ENCODE measurements at places on chromosomes 6 and 20. TPM values are rescaled to one million over a fixed set of nuclear protein-coding genes. Genes with fewer than 3 reads are reported as not detected.
A peak's percentile ranks its signal among the peaks of the same experiment; 100 is the strongest.

The KHDC1 gene
- total RNA-seq: 2.9 TPM

DNA sequence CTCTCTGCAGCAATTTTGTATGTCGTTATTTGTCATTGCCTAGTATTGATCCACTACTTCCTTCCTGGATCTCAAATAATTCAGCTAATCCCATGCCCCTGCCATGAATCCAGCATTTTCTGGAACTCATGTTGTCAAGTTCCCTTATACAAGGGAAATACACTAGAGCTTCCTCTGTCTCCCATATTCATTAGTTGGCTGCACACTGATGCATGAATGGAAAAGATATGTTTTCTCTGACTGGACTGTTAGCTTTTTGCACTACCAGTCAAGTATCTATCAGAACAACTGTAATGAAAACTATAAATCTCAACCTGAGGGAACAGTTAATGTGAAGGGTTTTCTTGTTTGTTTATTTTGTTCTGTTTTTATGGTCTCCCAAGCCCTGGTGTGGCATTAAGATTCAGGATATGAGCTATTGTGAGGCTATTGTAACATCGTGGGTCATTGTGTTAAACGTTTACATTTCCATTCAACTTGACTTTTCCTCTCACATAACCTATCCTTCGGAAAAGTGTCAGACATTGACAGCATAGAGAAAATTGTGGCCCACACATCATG lies 102.5 kb upstream of the FAM8A1 start:
- peak; percentile 27 for DNase-seq

DNA sequence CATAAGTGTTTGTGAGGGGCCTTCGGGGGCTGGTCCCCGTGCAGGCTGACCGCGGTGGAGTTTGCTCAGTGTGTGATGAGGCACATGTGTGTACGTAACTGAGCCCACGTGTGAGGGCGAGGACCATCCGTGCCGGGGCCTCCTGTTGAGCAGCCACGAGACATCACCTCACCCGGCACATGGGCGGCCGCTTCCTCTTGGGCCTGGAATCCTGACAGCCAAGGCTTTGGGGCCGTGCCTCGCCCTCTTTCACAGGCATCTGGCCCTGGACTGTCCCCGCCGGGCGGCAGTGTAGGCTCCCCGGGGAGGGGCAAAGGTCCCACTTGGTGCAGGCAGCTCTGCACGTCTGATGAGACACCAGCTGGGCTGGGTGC lies 202.3 kb downstream of the DLL1 start:
- DNase-seq: no peak

- peak; percentile 19 for DNase-seq
Observed at GRCh38 chr6:12718015-12718414, 1.4 kb downstream of the PHACTR1 start.

The DLK2 gene
- total RNA-seq: 1.3 TPM

The ULBP1 gene
- total RNA-seq: 0.17 TPM

- DNase-seq: no peak
Observed at GRCh38 chr6:169404828-169405227, 151.2 kb upstream of the THBS2 start.

GRCh38 chr6:138654715-138655634 lies 118.6 kb upstream of the CCDC28A start:
- DNase-seq: peak; percentile 62

The SRSF6 gene
- total RNA-seq: 79.9 TPM

DNA sequence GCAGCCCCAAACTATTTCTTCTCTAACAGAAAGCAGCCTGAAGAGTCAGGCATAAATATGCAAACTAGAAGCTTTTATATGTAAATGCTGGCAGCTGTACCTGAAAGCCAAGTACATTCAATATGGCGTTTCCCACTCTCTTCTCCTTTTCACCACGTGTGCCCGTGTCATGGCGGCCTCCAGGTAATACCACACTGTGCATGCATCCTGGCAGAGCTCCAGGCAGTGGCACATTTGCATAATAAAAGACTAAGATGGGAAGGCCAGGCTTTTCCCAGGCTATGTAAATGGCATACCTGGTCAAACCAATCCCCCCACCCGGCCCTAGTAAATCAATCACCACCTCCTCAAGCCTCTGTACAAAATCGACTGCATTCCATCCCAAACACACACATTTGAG lies 120.6 kb downstream of the MMUT start:
- DNase-seq: no peak

GRCh38 chr6:80528115-80528514 lies 421.6 kb downstream of the BCKDHB start:
- DNase-seq: no peak

DNA sequence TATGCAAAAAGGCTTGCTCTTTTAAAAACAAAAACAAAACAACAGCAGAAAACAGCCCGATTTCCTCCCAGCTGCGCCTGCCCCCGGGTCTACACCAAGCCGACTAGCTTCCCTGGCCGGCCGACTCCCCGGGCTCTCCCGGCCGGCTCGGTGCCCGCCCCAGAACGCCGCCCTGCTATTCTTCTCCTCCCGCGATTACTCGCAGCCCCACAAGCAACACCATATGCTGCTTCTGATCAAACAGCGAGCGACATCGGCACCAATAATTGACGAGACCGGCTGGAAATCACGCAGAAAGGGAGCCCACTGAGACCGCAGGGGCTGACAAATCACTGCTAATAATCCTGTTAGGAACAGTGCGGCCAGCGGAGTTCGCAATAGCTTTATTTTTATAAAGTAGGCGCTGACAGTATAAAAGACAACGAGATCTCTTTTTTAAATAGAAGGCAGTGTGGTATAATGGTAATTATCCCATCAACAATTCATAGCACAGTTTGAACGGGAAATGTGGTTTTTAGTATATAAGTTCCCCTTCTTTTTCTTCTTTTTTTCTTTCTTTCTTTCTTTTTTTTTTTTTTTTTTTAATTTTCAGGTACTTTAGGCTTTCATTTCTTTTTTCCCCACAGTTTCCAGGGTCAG lies 3.3 kb downstream of the SIM1 start:
- no peak for DNase-seq

DNA sequence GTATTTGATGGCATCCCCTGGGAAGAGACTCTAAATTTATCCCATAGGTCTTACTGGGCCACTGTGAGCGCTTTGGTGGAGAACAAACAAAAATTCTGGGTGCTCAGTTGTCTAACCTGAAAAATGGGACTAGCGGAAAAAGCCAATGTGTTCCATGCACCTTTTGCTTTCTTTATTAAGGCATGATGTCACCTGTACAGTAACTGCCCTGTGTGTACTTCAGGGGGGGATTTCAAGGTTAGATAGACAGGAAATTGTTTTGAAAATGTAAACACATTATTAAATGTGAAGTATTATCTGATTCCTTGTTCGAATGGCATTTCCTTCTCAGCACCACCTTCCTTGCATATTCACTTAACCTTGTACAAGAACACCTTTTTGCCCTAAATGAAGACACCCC lies 1.2 kb upstream of the EDN1 start:
- DNase-seq: no peak

GRCh38 chr6:152673236-152673635 lies 24.5 kb upstream of the MYCT1 start:
- DNase-seq: no peak

The MAS1 gene
- not detected for total RNA-seq

The PACRG gene
- not detected for total RNA-seq

The LPIN3 gene
- total RNA-seq: 8.5 TPM

The GABBR1 gene
- 4.3 TPM for total RNA-seq

- DNase-seq: no peak
Observed at GRCh38 chr6:73642530-73642929, 11.3 kb downstream of the SLC17A5 start.

The MAP7 gene
- total RNA-seq: 21.5 TPM

DNA sequence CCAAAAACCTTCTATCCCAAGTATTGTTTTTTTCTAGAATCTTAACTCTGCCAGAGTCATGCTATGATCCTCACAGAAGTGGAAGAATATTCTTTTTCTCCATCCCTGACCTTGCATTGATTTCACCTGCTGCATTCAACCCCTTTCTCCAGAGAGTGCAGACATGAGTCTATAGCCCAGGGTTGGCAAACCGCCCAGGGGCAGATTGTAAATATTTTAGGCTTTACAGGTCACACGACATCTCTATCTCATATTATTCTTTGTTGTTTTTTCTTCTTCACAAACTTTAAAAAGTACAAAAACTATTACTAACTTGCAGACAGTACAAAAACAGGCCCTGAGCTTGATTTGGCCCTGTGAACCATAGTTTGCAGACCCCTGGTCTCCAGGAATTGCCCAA lies 112.1 kb upstream of the ASF1A start:
- DNase-seq: no peak

GRCh38 chr20:57656252-57656820 lies 36.1 kb upstream of the ZBP1 start:
- DNase-seq: no peak

DNA sequence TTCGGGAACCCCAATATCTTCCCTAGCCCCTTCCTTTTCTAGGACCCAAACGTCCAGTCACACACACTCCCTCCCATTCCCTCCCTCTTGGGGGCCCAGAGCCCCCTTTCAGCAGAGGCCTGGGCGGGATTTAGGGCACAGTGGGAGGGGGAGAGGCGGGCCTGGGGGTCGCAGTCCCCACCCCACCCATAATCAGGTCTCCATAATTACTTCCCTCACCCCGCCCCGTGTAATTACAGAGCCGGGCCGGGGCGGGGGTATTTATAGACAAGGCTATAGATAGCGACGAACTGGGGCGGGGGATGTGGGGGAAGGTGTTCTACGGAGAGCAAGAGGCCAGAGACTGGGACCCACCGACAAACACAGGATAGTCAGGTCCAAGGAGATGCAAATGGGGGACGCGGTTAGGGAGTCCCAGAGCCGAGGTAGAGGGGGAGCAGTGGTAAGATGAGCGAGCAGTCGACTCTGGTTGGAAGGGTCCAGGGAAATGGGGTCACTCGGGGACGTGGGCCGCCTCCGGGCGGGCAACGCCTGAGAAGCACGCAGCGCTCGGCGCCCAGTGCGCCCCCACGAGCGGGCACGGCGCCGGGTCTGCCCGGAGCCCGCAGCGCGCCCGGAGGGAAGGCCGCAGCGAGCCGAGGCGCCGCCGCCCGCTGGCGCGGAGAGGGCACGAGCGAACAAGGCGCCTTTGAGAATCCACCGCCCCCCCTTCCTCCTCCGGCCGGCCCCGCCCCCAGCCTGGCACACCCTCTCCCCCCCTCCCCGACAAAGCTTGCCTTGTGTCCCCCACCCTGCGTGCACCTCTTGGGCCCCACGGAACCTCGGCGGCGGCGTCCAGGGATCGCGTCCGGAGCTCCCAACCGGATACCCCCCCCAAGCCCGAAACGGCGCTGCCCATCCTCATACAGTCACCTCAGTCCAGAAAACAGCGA lies 670 bp upstream of the COL11A2 start:
- no peak for DNase-seq

DNA sequence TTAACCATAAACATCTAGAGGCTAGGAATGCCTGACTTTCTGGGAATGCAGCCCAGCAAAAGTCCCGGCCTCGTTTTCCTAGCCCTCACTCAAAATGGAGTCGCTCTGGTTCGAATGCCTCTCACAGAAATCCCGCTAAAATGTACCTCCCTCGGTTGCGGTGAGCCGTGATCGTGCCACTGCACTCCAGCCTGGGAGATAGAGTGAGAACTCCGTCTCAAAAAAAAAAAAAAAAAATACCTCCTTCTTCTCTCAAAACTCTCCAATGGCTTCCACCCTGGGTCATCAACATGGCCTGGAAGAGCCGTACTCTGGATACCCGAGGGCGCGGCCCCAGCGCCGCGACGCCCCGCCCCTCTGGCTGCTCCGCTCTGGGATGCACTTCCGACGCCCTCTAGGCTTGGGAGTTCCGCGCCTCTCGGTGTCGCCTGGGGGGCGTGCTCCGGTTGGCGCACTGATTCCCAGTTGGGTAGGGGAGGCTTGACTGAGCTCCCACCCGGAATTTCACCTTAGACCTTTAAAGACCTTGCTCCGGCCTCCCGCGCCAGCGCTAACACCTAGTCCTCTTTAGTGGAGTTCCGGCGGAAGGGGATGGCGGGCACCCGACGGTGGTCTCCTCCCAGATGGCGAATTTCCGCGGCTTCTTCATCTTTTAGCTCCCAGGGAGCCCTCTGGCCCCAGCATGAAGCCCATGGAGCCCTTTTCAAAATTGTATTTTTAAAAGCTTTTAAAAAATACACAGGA lies 12.3 kb downstream of the HMGN4 start:
- no peak for DNase-seq

The SAMD5 gene
- total RNA-seq: 0.87 TPM

The FAM209B gene
- total RNA-seq: not detected

The FKBP1C gene
- total RNA-seq: 0.10 TPM

The ATRN gene
- total RNA-seq: 31.4 TPM

GRCh38 chr6:1227935-1228753 lies 83.8 kb upstream of the FOXQ1 start:
- DNase-seq: no peak

GRCh38 chr6:160793652-160794051 lies 91.6 kb downstream of the PLG start:
- no peak for DNase-seq

GRCh38 chr6:42960243-42961019 lies at the start of gene GNMT:
Gene GNMT (plus strand): TSS chr6:42960754. CDS start chr6:42960768, 14 bp downstream.
- no peak for DNase-seq

GRCh38 chr6:137678451-137678850 lies 184.3 kb upstream of the OLIG3 start:
- DNase-seq: no peak

- DNase-seq: no peak
Observed at GRCh38 chr6:2937627-2938003, 33.8 kb downstream of the SERPINB6 start.

The PI3 gene
- total RNA-seq: 0.55 TPM

DNA sequence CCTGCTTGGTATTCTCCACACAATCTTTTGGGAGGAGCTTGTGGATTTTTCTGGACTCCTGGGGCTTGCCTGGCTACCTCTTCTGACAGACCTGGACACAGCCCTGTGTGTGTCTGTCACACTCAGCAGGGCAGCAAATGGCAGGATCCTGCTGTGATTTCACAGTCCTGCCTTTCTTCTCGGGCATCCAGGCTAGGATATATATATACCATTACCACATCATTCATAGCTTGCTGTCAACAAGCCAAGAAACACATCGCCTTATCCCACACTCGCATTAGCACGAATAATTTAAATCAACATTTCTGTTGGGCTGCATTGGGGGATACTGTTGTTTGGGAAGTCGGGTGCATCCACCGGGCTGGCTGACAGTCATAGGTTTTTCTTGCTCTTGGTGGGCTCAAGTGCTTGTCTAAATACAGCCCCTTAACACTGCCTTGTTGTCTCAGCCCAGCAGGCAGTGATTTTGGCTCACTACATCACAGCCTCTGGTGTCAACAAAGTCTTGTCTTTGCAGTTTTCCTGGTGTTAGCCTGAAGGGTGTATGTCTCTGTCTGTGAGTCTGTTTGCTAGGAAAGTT lies 154.9 kb upstream of the FERMT1 start:
- no peak for DNase-seq

Measured in renal cortical epithelial cell (primary cell).